ENCODE measurements at places on chromosomes 12 and 14. TPM values are rescaled to one million over a fixed set of nuclear protein-coding genes. Genes with fewer than 3 reads are reported as not detected.

CCDC92 gene
- total RNA-seq = 22.9 TPM

TEX52 gene
- total RNA-seq = not detected

GRCh38 chr12:52829986-52830770 is 3.9 kb downstream of the KRT79 start:
- H3K27me3 ChIP-seq = no peaks in the 10 kb centered on the region
- no peak overlapping the region for H3K27ac ChIP-seq
- no peaks in the 10 kb centered on the region for H3K36me3 ChIP-seq

GRCh38 chr12:90922145-90922627 is 32.8 kb downstream of the CCER1 start:
- H3K27me3 ChIP-seq = no peaks in the 10 kb centered on the region
- no peaks in the 10 kb centered on the region for H3K36me3 ChIP-seq
- no peaks in the 10 kb centered on the region for H3K4me1 ChIP-seq
- no peak overlapping the region for H3K27ac ChIP-seq
- DNase-seq = no peak

- H3K27me3 ChIP-seq = no peaks in the 10 kb centered on the region
- DNase-seq = no peak
- H3K4me3 ChIP-seq = no peak overlapping the region
- no peak overlapping the region for H3K27ac ChIP-seq
- H3K36me3 ChIP-seq = no peaks in the 10 kb centered on the region
Measured at GRCh38 chr12:21296348-21296747, 38.4 kb downstream of the SLCO1A2 start.

GRCh38 chr12:132446633-132447326 is 43.2 kb upstream of the FBRSL1 start:
- H3K36me3 ChIP-seq = no peaks in the 10 kb centered on the region
- peaks cover 18% of the 10 kb centered on the region for H3K4me1 ChIP-seq
- H3K4me3 ChIP-seq = no peak overlapping the region
- no peak for DNase-seq
- H3K27ac ChIP-seq = peak overlapping the region; percentile 99
- H3K27me3 ChIP-seq = no peaks in the 10 kb centered on the region

DNA sequence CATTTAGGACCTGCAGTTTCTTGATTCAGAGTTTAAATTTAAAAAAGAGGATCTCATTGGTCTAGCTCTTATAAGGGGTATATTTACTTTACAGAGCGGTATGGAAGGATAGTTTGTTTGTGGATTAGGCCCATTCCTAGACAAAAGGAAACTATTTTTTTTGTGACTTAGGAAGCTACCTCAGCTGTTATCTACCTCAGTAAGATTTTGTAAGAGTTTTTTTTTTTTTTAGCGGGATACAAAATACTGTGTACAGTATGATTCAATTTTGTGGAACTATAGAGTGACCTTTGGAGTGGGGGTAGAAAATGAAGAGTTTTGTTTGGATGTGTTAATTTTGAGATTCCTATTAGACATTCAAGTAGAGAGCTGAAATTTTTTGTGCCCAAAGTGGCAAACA is 104.6 kb upstream of the ATF1 start:
- DNase-seq = no peak
- no peaks in the 10 kb centered on the region for H3K27me3 ChIP-seq
- H3K4me3 ChIP-seq = no peak overlapping the region
- H3K27ac ChIP-seq = no peak overlapping the region

DNA sequence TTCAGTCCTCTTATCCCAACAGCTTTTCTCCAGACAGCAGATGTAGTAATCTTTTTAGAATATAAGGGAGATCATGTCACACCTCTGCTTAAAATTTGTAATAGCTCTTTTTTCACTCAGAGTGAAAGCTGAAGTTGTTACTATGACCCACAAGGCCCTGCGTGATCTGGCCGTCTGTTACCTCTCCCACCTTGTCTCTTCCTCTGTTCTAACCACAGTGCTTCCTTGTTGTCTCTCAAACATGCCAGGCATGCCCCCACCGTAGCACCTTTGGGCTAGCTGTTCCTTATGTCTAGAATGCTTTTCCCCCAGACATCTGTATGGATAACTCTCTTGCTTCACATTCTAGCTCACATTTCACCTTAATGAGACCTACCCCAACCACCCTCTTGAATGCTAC is 6.5 kb downstream of the NECAP1 start:
- H3K27ac ChIP-seq = peak overlapping the region; percentile 70
- DNase-seq = no peak
- peak overlapping the region; percentile 7 for H3K4me3 ChIP-seq
- H3K4me1 ChIP-seq = peaks cover 36% of the 10 kb centered on the region
- H3K27me3 ChIP-seq = no peaks in the 10 kb centered on the region

- H3K27ac ChIP-seq = no peak overlapping the region
- no peak overlapping the region for H3K4me3 ChIP-seq
- no peaks in the 10 kb centered on the region for H3K27me3 ChIP-seq
Measured at GRCh38 chr14:32813401-32813800, 125.3 kb upstream of the NPAS3 start.

- no peaks in the 10 kb centered on the region for H3K27me3 ChIP-seq
- no peak overlapping the region for H3K27ac ChIP-seq
- H3K4me3 ChIP-seq = no peak overlapping the region
Measured at GRCh38 chr12:48767521-48767920, 21.4 kb downstream of the ADCY6 start.
